ENCODE measurements at places on chromosomes 12 and 14.

DNA sequence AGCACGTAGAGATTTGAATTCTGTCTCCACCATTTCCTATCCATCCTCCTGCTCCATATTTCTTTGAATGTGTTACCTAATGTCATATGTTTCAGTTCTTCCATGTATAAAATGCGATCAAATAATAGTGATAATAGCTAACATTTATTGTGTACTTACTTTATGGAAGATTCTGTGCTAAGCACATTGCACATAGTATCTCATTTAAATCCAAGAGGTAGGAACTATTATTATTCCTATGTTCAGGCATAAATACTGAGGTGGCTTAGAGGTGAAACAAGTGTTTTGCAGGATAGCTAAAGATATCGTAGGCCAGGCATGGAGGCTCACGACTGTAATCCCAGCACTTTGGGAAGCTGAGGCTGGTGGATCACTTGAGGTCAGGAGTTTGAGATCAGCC lies 17.5 kb upstream of the AICDA start:
- no peak for DNase-seq

DNA sequence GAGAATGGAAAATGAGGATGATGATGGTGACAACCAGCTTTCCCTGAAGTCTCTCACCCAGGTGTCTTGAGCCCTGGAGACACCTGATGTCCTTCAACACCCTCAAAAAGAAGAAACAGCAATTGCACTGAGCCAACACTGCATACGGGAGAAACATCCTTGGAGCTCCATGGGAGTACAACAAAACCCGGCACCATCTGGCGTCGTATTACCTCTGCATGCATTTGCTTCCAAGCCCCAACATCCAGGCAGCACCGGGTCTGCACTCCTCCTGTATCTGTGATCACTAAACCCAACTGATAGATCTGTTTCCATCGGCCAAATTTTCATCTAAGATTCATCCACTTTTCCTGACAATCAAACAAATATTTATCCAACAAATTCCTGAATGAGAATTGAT lies 249.9 kb downstream of the DPF3 start:
- no peak for DNase-seq

GRCh38 chr14:104926619-104927431 lies 2.1 kb downstream of the PLD4 start:
- DNase-seq: no peak

DNA sequence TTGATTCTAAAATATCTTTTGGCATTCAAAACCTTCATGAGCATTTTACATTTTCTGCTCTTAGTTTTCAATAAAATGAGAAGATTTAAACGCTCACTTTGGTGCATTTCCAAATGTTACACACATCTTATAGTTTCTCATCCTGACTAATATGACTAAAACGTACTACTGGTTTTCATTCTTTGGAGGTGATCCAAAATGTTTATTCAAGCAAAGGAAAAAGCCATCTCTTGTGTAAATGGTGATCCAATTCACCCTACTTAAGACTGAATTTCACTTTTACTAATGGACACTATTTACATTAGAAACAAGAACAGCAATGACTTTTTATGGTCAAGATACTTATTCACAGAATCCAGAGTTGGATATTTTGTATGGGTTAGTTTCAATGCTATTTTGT lies 86.6 kb downstream of the KITLG start:
- no peak for DNase-seq

- DNase-seq: no peak
These were observed 37.8 kb upstream of the OR4E1 start for GRCh38 chr14:21711360-21711961.

GRCh38 chr12:42691991-42692557 lies 102.5 kb upstream of the PRICKLE1 start:
- DNase-seq: no peak

DNA sequence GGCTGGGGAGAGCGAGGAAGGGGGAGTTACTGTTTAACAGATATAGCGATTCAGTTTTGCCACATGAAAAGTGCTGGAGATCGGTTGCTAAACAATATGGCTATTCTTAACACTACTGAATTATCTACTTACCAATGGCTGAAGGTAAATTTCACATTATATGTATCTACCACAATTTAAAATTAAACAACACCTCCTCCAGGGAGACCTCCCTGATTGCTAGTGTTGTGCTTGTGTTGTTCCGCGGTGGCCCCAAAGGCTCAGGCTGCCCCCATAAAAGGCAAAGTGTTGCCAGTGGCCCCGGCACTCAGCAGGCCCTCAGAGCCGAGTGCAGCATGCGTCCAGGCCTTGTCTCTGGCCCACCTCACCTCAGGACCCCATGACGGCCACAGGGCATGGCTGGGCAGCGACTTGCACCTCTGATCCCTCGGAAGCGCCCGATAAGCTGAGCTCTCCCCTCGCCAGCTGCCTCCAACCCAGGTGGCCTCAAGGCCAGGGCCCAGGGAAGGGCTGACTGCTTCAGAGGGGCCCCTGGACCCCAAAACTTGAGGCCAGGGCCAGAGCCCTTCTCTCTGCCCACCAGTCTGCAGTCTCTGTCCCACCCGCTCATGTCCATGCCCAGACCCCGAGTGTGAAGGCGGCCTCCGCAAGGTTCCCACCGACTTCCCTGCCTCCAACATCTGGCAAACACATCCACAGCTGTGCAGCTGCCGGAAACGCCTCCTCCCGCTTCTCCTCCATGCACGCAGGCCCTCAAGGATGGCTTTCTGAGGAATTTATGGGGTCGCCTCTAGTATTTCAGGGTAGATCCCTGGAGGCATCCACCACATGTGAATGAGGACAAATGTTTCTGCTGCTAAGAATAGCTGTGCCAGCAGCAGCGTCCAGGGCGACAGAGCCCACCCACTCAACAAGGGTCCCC lies 60.0 kb downstream of the NCOR2 start:
- DNase-seq: peak; percentile 70

DNA sequence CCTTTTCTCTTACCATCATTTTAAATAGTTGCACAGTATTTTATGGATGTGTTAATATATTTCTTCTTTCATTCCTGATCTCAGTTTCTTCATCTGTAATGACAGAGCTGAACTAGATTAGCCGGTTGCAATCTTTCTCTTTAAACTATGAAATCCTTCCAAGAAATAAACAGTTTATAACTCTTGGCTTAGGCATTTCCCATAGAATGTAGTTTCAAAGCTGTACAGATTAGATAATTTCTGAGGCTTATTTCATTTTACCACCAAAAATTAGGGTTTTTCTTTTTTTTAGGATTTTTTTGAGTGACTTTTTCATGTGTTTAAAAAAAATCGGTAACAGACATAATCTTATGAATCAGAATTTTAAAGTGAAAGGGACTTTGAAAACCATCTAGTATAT lies 144.0 kb downstream of the RAD51B start:
- DNase-seq: no peak

- DNase-seq: no peak
These were observed at the start of gene NINJ2 for GRCh38 chr12:663293-663871. Gene NINJ2, minus strand, starts transcription at chr12:663445. Its CDS starts 85 bp downstream, at chr12:663360.

DNA sequence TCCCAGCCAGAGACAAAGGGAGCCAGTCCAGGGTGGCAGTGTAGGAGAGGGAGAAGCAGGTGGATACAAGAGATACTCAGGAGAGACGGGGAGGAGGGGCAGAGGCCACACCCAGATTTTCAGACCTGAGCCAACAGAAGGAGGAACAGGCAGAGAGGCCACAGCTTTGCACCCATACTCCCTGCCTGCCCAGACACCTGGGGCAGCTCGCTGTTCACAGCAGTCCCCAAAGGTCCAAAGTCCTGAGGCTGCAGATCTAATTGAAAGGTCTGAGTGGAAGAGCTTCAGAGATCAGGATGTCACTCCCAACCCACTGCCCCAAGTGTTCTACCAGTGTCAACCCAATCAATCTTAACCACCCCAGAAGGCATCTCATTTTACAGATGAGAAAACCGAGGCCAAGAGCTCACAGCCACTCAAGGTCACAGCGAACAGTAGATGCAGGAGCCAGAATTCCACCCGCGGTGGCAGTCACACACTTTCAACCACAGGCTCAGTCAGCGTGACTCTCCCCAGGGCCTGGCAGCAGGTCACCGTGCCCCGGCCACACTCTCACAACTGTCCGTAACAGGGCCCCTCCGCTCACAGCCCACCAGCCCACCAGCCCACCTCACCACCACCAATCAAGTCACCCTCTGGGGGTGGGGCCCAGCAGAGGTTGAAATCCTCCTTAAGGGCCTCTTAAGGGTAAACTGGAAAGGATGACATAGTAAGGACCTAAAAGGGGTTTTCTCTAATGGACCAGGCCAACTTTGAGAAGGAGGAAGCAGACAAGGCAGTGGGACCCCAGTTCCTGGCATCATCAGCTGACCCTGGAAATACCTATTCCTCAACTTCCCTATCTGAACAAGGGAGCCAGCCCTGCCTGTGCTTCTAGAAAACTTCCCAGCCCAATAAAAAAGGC lies 33.3 kb downstream of the ACTN1 start:
- DNase-seq: no peak

GRCh38 chr14:50521912-50522341 lies 10.4 kb downstream of the MAP4K5 start:
- no peak for DNase-seq

DNA sequence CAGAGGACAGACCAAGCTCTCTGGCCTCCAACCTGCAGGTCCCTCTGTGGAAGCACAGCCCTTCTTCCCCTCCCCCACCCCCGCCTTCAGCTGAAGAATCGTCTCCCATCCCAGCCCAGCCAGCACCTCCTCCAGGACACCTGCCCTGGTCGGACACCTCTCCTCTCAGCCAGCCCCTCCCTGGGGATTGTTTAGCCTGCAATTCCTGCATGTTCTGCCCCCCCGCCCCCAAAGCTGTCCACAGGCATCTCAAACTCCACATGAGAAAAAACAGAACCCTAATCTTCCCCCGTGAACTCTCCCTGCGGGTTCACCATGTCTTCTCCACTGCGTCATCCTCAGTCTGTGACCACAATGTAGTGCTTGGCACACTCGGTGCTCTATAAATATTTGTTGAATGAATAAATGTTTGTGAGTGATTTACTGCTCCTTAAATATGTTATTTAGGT lies 24.1 kb downstream of the PRIMA1 start:
- DNase-seq: no peak

GRCh38 chr14:93747102-93747501 lies 41.2 kb downstream of the PRIMA1 start:
- no peak for DNase-seq

DNA sequence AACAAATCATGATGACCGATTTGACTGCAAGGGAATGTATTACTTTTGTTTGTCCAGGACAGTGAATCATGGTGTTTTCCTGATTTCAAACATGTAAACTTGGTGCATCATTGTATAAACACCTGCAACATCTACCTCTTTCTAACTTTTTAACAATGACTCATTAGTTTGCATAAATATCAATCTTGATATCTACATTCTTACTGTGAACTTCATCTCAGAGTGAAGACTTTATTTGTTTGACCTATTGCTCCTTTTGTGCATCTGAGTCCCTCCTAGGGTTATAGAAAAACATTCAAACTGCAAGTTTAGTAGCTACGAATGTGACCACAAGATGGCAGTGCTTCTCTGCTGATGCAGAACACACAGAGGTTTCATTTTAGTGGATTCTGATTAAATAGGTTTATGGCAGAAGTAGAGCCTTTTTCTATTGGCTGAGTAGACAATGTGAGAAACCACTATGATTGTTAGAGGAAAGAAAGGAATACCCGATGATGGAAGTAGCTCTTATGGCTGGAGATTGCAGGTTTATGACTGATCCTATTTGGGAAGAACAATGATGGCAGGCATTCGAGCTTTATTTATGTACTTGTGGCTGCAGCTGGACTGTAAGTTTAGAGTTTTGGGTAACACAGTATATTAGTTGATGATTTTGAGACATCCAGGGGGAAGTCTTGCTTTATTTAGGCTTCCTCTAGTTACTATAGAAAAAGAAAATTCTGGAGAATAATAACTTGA lies 244.2 kb upstream of the OR4E1 start:
- DNase-seq: no peak

GRCh38 chr14:51302295-51303030 lies 62.4 kb downstream of the TMX1 start:
- no peak for DNase-seq

DNA sequence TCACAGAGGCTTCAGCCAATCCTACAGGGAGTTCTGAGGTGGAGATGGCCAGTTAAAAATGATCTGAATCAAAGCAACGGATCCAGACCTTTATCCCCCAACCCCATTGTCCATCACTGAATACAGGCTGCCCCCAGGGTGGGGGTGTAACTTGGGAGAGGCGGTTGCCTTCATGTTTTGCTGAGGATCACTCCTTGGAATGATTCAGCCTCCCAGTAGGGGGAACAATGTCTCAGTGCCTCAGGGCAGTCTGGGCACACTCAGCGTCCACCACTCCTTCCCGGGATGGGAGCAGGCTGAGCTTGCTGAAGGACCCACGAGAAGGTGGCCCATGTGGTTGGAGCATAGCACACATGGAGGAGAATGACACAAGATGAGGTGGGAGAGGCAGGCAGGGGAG lies 60.2 kb downstream of the RFX4 start:
- no peak for DNase-seq

Measured in ecto neural progenitor cell (in vitro differentiated cells).